Transverse colon (tissue), 4 donors: ENCODE measurements at places on chromosomes 2 and 18. TPM values are rescaled to one million over a fixed set of nuclear protein-coding genes. Genes with fewer than 3 reads are reported as not detected.

DNA sequence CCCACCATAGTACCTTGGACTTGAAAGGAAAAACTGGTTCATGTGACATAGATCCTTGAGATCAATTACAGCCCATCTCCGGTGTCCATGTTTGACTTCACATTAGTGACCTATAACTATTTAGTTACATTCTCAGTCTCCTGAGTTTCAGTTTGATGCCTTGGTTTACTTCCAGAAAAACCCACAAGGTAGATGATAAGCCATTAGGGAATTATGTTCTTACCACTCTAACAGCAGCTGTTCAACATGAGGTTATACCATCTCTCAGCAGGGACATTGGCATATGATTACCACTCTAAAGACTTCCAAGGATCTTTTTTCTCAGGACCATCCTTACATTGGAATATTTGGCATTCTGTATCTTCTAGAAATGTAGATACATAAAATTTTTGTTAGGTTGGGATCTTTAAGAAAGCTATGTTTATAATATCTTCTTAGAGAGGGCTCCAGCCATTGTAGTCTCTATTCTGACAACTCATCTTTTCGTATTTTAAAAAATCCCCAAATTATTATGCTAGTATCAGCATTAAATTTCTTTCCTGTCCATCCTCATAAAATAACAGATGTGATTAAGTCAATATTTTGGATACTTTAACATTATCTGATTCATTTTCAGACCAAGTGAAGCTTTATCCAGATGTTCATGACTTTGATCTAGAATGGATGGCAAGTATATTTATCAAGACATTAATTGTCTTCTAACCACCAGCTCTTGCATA is 258.9 kb downstream of the RDH14 start:
- DNase-seq, result no peak

- DNase-seq, result no peak
These were observed 167.4 kb downstream of the RNF144A start for GRCh38 chr2:7084601-7085000.

DNA sequence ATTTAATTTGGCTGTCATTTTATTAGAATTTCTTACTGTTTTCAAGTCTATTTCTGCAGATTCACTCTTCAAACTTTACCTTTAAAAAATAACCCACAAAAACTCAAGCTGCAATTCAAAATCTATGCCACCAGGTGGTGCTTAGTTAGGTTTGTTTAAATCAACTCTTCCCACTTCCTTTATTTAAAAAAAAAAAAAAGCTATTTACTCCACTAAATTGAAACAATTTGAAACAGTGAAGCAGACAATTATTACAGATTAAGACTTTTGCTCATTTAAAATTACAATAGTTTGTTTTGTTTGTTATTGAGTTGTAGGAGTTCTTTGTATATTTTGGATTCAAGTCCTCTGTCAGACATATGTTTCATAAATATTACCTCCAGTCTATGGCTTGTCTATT is 300.0 kb downstream of the PDE11A start:
- no peak for DNase-seq

DNA sequence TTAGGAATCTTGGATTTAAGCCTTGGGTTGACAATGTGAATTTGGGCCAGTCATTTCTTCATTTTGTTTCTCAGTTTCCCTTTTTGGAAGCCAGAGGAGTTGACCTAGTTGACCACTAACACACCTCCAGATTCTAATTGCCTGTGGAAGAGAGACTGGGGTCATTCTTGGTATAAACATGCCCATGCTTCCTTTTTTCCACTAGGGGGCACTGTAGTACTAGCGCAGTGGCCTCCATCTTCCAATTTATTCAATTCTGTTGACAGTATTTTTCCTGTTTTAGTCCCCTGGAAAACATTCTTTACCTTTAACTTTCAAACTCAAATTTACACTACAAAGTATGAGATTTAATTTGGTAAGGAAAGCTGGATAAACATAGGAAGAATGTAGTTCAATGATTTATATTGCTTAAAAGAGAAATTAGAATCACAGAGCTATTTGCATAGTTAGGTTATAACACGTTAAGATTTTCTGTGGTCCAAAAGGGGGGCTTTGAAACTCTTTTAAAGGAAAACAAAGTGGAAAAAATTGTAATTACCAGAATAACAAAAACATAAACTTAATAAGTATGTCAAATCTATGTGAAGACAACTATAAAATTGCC is 57.5 kb upstream of the AGPS start:
- no peak for DNase-seq

GRCh38 chr2:38991899-38992298 is 102.2 kb downstream of the ARHGEF33 start:
- no peak for DNase-seq

DNA sequence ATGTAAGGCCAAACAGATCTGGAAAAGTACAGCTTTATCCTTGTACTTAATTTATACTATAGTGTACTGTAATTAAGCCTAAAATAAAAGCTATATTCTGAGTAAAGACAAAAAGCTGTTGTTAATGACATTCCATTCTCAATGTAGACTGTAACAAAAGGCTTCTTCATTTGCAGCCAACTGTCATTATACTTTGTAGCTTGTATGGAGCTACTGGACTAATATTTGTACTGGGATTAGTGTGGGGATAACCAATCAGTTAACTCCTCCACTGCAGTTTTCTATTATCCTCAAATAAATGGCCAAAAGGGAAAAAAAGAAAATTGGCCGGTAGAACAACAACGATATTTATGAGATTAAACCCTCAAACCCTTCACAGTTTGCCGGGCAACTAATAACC is 66.5 kb downstream of the STK39 start:
- DNase-seq, result no peak

GRCh38 chr2:49248506-49248905 is 94.2 kb upstream of the FSHR start:
- DNase-seq, result no peak

DNA sequence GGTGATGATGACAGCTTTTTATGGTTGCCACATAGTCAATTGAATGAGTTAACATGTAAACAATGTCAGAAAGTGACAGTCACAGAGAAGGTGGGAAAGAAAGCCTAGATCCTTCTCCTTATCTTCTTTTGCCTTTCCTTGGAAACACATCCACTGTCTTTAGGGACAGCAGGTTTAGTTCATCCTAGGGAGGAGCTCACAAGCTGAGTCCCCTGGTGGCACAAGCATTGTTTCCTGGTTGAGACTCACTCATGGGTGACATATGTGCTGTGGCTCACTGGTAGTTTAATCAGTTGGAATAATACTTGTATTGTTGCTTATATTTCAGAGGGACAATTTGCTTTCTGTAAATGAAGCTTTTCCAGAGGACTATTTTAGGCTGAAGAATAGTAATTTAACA is 598.5 kb downstream of the CNTNAP5 start:
- DNase-seq, result no peak

DNA sequence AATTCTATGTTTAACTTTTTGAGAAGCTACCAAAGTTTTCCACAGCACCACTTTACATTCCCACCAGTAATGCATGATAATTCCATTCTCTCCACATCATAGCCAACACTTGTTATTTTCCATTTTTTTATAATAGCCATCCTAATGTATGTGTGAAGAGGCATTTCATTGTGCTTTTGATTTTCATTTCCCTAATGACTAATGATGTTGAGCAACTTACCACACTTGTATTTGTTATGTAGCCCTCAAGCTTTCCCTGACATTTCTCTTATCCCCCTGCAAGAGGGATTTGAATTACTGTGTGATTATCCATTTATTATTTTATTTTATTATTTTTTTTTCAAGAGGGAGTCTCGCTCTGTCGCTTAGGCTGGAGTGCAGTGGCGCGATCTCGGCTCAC is 23.6 kb upstream of the SOS1 start:
- DNase-seq, result no peak

GRCh38 chr2:144496092-144496976 is 23.6 kb downstream of the ZEB2 start:
- DNase-seq, result no peak

GRCh38 chr2:110146945-110147332 is 31.3 kb upstream of the MALL start:
- DNase-seq, result no peak

- peak; percentile 4 for DNase-seq
These were observed 23.6 kb upstream of the KCNG2 start for GRCh38 chr18:79774111-79774510.

- DNase-seq, result no peak
These were observed 13.8 kb downstream of the FANCL start for GRCh38 chr2:58227171-58227917.

DNA sequence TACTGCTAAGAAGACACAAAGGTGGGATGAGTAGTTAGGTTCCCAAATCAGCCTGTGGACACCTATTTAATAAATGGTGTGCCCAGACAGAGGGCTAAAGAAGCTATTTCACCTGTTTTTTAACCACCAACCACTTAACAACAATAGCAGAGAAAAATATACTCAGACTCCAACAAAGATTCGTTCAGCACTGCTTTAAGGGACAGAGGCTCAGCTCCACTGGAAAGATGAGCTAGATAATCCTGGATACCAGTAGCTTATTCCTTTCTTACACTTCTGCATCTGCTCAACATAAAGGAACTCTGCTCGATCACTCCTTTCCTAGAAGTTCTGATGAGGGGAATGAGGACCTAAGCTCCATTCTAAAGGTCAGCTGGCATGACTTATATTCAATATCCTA is 44.5 kb downstream of the PTCD3 start:
- DNase-seq, result no peak

GRCh38 chr2:52710810-52711618 is 1056.6 kb upstream of the CHAC2 start:
- no peak for DNase-seq

- DNase-seq, result peak; percentile 13
These were observed 7.6 kb downstream of the TBR1 start for GRCh38 chr2:161423421-161424393.

GRCh38 chr2:106575955-106576354 is 88.8 kb downstream of the CD8B2 start:
- DNase-seq, result no peak

DNA sequence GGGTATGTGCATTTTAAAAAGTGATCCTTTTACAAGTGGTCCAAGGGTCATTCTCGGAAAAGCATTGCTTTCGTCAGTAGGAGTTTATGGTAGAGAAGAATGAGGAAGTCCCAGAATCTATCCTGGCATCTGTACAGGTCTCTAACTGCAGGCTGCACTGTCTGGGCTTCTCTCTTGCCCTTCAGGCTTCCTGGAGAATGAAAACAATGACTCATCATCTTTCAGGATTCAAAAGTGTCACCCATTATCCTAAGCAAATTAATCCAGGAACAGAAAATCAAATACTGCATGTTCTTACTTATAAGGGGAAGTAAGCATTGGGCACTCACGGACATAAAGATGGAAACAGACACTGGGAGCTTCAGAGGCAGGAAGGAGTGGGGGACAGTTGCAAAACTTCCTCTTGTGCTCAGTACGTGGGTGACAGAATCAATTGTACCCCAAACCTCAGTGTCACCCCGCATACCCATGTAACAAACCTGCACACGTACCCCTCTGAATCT is 60.2 kb upstream of the TXNDC2 start:
- peak; percentile 68 for DNase-seq

DNA sequence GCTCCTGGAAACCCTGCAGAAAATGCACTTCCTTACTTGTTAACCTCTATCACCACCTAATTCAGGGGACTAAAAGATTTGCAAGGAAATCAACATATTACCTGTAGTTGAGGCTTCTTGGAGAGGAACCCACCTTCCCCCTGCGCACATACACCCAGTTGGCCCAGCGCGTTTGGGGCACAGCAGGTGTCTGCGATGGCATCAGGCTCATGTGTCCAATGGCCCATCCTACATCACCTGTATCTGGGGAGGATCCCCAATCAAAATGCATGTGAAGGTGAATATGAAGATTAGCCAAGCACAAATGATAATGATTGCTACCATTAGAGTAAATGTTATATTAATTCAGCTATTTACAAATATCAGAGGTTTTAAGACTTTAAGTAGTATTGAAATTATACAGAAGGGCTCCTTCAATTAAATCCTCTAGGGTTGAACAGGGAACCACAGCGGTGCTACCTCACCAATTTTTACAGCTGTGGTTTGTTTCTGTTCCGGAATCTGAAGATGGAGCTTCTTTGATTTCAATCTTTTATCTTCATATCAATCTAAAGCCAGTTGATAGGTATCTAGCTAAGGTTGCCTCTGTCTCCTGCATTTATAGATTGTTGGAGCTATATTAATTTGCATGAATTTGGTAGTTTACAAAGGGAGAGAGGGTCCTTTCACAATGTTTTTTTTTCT is 486.0 kb downstream of the RNF144A start:
- no peak for DNase-seq

DNA sequence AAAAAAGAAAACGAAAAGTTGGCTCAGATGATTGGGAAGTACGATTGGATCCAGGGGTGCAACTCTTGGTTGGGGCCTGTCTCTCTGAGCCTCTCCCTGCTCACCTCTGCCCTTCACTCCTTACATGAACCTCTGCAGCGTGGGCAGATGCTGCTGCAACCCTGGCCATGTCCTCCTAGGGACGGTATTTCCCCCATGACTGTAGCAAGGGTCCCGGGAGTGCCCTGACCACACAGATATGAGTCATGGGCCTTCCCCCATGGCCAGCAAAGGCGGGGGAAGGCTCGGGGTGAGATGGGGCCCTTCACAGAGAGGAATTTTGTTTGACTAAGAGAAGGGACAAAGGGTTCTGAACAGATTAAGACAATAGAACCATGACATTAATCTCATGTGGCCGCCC is 129.0 kb downstream of the NCK2 start:
- DNase-seq, result no peak

DNA sequence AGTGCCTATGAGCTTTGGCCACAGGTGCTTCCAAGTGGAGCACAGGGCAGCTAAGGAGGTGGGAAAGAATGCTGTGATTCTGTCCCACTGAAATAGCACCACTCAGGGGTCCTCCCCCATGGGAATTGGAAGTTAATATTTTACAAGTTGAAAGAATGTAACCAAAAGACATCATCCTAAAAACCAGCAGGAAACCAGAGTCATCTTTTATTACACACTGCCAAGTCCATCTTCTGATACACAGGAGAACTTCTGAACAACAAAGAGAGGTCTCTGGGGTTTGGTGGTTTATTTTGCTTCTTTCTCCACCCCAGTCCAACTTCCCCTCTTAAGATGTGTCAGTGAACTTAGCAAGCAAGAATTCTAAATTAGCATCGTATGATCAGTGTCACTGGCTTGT is 47.7 kb downstream of the COLEC12 start:
- no peak for DNase-seq

DNA sequence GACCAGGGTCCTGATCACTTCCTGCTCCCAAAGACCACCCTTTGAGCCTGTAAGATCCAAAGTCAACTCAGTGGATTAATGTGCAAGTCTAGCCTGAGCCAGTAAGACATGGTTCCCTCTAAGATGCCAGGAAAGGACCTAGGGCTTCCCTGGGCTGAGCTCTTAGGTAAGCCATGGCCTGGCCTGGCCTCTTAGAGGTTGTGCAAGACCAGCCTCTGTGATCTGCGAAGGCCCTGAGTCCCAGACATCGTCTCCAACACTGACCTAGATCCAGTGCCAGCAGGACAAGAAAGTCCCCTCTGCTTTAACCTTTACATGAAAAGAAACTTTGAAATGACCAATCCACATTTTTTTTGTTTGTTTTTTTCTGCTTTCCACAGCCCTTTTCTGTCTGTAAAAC is 73.6 kb upstream of the CYP1B1 start:
- DNase-seq, result no peak

GRCh38 chr2:232464544-232464885 is 8.6 kb downstream of the ALPI start:
- no peak for DNase-seq

GRCh38 chr2:60555783-60556139 is 2.3 kb upstream of the BCL11A start:
- DNase-seq, result no peak

GRCh38 chr2:61878761-61879160 is 9.7 kb downstream of the CCT4 start:
- no peak for DNase-seq

Gene KCNK3
- 1.5 TPM for total RNA-seq

Gene ERBB4
- not detected for total RNA-seq

Gene CHRND
- not detected for total RNA-seq

Gene SERPINB3
- total RNA-seq, result not detected

Gene EMILIN1
- total RNA-seq, result 43.3 TPM
